ENCODE measurements at places on chromosomes 1 and 21.

DNA sequence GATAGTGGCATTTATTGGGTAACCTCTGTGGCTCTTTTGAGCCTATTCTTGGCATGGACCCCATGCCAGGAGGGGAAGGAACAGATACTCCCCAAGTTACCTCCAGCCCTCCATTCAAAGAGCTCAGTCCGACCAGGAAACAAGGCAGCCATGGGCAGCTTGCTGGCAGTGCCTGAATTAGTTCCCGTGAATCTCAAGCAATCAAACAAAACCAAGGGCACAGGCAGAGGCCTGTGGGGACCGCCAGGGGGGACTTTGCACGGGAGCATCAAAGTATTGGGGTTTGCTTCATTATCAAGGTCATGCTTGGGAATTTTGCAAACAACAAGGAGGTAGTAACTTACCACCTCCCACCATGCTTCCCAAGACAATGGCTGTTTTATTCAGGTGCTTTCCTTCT is 81.2 kb upstream of the IFFO2 start:
- no peak for DNase-seq

DNA sequence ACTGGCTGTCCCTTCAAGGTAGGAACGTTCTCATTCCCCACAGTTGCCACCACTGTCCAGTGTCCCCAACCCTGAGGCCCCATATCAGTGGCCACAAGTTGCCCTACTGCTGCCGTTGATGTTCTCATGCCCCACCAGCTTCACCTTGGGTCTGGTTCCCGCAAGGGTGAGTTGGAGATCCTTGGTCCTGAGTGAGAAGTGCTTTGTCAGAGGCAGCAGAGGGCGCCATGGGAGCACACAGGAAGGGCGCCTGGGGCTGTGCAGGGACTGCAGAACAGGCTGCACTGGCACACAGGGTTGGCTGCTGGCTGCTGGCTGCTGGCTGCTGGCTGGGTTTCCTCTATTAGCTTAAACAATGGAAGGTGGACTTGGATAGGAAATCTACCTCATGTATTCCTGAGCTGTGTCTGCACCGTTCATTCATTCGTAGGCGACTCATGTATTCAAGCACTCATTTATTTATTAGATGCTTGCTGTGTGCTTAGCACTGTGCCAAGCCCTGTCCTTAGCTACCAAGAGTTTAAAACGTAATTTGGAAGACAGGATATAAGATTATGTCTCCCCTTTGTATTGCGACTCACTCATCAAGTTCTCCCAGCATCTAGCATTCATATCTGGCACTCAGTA is 2.1 kb upstream of the S100A9 start:
- no peak for DNase-seq

DNA sequence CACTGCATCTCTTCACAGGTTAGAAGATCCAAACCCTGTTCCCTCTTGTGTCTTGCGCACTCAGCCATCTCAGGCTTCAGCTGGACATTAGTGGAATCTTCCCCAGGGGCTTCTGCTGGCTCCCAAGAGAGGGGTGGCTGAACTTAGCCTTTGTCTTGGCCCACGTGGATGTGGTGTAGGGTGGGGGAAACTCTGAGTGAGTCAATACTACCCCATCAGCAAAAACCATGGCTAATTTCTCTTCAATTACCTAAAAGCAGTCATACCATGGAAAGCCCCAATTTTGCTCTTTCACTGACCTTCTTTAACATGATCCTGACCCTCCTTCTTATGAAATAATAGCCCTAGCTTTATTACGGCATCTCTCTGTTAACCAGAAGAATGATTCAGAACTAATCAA is 72.5 kb upstream of the RAB3GAP2 start:
- no peak for DNase-seq

DNA sequence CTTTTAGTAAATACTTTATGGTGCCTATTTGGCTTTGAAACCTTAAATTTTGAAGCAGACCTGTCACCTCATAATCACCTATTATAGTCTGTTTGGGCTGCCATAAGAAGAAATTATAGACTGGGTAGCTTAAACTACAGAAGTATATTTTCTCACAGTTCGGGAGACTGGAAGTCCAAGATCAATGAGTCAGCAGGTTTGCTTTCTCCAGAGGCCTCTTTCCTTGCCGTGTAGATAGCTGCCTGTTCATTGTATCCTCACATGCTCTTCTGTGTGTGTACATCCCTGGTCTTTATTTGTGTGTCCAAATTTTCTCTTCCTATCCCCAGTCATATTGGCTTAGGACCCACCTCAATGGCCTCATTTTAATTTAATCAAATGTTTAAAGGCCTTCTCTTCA is 518.2 kb downstream of the ADGRL2 start:
- DNase-seq: no peak
